ENCODE measurements at places on chromosomes 13 and 19.

DNA sequence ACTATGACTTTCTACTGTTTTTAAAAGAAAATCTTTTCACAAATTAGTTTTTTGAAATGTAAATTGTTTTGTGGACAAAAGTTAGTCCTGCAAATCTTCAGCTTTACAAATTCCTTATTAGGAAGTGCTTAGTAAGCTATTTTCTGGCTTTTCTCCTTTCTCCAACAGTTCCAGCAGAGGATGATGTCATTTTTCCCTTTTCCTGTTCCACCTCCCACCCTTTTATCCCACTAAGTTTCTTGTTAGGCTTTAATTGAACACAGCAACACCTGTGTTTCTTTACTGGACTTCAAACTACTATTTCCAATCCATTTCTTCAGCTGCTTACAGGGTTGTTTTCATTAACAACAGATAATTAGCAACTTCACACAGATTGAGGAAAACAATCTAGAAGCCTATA, 389.2 kb downstream of the NDFIP2 start:
- DNase-seq = peak; percentile 9

- no peak for DNase-seq
These were observed 16.2 kb downstream of the TMTC4 start for GRCh38 chr13:100658363-100658762.

GRCh38 chr19:6587093-6587820, 3.7 kb downstream of the CD70 start:
- peak; percentile 26 for DNase-seq

DNA sequence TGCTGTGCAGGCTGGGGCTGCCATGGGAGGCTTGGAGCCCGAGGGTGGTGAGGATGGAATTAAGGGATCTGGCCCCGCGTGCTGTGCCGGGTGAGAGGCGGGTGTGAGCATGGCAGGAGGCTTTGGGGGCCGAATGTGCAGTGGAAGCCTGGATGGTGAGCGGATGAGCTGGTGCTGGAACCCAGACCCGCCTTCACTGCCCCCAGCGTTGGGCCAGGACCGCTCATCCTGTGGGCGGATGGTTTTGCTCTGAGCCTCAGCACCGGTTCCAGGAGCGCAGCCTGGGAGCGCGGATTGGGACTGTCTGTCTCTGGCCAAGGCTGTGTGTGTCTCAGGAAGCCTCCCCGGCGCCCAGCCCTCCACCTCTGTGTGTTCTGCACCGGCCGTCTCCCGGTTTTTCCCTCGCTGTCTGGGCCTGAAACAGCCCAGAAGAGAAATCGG, 16.7 kb downstream of the KDM4B start:
- DNase-seq = no peak

DNA sequence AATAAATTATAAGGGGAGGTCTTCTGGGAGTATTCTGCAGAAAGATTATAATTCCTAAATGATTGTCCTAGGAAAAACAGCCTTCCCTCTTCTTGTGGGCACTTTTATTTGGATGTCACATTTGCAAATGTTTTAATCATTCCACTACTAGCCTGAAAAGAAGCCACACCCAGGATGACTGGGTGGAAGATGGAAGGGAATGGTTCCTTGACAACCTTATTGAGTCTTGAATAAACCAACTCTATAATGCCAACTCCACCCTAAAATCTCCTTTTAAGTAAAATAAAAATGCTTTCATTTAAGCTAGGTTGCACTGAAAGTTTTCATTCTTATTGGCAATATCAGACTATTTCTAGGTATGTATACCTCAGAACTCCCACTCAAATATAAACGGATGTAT, 494.6 kb downstream of the RFC3 start:
- no peak for DNase-seq

DNA sequence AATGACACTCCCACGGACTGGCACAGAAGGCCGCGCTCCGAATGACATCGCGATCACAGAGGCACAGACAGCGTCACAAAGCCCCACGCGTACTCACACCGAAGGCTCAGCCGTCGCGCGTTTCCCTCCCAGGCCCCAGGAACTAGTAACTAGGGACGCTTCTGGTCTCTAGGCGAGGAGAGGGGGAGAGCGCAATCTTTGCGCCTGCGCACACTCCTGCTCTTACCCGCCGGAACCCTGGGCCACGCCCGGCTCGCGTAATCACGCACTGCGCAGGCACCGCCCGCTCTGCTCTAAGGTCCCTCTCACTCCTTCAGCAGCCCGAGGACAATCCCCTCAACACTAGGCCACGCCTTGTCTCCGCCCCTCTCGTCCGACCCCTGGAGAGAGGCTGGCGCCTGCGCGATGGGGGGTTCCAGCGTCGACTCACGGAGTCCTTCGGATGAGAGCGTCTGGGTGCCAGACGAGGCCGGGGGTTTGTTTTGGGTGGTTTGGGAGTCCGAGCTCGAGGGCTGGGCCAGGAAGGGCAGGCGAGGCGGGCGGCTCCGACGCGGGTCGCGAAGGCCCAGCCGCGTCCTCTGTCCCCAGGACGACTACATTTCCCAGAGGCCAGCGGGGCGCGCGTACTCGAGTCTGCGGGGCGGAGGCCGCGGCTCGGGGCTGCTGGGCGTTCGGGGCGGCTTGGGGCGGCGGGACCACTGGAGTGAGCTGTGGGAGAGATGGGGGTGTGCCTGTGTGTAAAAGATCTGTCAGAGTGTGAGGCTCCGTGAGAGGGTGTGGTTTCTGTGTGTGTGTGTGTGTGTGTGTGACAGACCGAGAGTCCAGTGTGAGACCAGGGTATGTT, at the start of gene ZNF471:
ZNF471 (plus strand) TSS at position 410 of the 844 bp plus-strand sequence. CDS start 3,717 bp downstream, outside the sequence.
- DNase-seq = peak; percentile 99

GRCh38 chr13:75762955-75763354, 126.8 kb downstream of the LMO7 start:
- DNase-seq = no peak

DNA sequence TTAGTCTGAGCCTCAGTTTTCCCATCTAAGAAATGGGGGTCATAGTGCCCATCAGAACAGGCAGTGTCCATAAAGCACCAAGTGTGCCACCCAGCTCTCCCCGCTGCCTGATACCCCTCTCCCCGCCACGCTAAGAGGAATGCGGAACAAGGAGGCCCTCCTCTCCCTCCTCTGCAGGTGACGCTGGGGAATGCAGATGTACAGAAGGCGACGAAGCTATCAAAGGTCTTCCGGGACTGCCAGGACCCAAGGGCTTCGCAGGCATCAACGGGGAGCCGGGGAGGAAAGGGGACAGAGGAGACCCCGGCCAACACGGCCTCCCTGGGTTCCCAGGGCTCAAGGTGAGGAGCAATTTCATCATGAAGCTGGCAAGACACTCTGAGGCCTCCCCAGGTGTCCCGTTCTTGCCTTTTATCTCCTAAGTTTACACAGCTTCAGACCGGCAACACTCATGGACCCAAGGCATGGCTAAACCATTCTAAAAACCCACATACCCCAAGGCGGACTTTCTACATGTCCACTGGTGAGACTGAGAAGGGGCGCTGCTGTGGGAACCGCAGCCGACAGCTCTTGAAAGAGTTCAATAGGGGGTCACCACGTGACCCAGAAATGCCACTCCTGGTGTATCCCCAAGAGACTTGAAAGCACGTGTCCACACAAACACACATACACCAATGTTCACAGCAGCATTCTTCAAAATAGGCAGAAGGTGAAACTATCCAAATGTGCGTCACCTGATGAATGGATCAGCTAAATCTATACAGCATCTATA, 102.7 kb downstream of the RAB20 start:
- no peak for DNase-seq

DNA sequence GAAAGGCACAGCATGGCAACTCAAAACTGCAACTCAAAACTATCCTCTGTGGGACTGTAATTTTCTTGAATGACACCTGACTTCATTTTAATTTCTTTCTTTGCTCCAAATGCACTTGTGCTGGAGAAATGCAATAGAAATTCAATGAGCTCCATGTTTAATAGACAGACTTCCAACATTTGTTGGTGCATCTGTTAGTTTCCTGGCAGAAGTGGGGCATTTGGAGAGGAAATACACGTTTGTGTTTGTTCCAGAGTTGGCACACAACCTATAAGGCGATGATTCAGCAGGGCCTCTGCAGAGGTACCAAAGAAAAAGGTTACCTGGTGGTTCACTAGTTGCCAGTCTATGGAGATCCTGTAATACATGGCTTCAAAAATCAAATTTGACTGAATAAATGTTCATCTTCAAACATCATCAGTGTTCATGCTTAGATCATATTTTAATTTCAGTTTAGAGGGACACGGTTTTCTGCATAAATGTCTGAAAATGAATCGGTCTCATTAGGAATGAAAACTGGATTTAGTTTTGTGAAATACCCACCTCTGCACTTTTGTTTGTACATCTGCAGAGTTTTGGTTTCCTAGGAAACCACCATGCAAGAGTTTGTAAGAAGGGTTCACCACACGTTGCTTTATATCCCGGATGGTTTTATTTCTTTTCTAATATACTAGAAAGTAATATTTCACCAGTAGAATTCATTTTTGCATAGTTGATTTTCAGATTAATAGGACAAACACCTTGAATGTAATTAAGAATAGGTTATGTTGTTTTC, 21.8 kb upstream of the OBI1 start:
- DNase-seq = no peak

DNA sequence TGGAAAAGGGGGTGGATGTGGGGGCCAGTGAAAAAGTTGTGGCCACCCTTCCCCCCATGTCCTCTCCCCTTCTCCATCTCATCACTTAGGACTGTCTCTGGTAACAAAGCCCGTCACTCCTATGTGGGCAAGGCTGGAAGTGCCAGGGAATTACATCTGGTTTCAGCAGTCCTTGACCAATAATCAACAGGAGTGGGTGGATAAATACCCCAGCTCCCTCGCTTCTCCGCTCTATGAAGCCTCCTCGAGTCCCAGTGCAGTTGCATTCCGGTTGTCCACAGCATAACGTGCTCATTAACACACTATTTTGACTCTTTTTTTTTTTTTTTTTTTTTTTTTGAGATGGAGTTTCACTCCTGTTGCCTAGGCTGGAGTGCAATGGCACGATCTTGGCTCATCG, 31.5 kb downstream of the MYO1F start:
- DNase-seq = no peak

DNA sequence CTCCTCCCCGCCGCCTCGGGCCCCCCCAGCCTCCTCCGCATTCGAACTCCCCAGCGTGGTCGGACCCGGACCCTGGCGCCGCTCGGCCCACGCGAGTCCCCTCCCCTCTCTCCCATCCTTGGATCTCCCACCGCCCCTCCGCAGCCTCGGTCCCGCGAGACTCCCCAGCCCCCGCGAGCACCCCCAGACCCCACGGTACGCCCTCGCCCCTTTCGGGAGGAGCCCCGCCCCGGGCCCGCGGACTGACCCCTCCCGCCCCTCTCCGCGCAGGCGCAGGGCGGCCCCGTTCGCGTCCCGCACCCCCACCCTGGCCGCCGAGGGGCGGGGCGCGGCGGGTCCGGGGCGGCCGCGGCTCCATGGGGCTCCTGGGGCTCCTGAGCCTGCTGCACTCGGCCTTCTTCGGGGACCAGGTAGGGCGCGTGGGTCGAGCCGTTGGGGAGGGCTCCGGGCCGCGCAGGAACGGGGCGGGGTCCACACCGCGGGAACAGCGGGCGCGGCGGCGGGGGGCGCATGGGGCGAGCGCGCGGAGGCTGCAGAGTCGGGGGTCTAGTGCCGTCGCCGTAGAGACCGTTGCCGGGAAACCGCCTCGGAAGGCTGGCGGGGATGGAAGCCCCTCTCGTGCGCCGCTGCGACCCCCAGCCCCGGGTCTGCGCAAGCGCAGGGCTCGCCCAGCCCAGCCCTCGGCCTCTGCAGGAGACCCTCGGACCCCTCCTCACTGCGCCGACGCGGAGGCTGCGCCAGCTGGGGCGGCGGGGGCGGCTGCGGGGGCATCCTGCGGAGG, 3.8 kb upstream of the APC2 start:
- DNase-seq = peak; percentile 34

DNA sequence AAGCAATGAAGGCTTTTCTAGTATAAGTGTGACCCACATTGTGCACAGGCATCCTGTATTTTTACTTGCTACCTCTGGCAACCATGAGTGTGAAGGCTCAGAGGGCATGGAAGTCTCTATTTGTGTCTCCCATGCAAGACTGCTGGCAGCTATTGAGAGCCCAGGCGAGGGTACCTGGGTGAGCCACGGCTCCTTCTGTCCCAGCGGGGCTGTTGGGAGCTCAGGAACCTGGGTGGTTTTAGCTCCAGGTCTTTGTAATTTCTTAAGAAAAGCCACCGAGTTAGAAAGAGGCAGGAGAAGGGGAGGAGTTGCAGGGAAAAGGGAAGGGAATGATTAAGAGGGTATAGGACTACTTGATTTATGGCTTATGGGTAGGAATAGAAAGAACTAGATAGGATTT, 190.4 kb upstream of the SOX1 start:
- DNase-seq = no peak

DNA sequence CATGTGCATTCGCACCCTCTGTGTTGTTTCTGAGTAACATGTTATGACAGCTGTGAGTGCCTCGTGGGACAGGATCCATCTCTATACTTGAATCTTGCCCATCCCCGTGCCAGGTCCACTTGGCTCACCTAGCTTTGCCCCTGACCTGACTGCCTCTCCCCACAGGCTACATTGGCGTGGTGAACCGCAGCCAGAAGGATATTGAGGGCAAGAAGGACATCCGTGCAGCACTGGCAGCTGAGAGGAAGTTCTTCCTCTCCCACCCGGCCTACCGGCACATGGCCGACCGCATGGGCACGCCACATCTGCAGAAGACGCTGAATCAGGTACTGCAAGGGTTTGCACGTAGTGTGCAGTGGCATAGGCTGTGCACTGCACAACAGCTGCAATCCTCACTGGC, 53.2 kb downstream of the TMED1 start:
- no peak for DNase-seq

GRCh38 chr19:58349590-58349989, 3.7 kb downstream of the A1BG start:
- DNase-seq = no peak

GRCh38 chr19:3184847-3185460, 776 bp upstream of the NCLN start:
- peak; percentile 72 for DNase-seq
